T-helper 9 cell (primary cell): ENCODE measurements at places on chromosomes 16 and 17.

DNA sequence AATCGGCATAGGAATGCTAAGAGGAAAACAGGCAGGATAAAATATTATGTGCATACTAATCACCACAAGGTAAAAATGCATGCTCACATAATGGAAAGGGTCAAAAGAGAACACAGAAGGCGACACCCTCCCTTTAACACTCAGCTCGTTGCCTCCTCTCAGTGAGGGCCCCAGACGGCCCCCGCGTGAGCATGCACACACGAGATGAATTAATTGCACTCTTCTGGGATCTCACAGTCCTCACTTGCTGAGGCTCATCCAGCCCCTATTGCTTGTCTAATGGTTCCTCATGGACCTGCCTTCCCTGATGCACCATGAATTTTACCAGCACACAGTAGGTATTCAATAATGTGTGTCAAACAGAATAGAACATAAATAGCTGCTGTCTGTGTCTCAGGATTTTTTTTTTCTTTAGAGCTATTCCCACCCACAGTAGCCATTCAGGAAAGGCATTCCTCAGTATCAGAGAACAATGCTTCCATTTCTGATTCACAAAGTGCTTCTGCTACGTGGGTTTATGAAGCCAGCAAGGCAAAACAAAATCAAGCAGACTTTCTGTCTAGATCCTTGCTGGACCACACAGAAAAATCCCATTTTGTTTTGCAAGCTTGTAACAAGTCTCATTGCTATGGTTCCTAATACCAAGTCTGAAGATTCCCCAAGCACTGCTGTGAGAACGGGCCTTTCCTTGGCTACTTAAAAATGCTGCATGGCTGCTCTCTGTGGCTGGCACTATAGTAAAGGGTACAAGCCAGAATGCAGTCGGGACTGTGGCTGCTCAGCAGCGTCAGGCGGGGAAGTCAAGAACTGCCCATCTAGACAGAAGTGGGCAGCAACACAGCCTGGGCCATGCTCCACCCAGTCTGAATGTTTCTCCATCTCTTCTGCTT lies 43.6 kb downstream of the TOM1L2 start:
- no peak for DNase-seq

DNA sequence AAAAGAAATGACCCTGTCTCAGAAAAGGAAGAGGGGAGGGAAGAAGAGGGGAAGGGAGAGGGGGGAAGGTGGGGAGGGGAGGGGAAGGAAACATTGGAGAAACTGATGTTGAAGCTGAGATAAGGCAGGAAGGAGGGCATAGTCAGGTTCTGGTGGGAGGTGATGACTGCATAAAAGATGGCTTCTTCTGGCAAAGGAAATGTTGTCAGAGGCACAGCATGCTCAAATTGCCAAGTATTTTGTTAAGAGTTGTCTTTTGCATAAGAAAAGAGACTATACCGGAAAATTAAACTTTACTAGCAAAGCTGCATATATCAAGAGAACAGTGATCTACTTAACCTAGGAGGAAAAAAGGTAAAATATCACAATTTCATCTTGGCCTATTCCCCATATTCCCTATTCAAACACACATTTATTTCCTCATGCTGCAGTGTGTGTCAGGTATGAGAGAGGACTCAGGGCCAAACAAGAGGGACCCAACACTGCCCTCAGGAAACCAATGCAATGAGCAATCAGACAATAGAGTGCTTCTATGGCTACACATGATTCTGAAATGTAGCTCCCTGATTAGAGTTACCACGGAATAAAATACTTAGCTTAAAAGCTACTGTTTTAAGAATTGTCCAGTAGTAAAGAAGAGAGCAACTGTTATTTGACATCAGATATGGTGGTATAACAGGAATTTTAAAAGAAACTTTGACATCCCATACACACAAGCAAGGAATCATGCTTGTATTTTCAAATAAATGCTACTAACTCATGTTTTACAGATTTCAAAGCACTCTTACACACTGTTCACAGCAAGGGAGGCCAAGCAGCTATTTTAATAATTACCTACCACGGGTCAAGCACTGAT lies 80.9 kb downstream of the PARN start:
- DNase-seq: no peak

GRCh38 chr17:42744283-42744805 lies 496 bp downstream of the EZH1 start:
- peak; percentile 61 for DNase-seq

DNA sequence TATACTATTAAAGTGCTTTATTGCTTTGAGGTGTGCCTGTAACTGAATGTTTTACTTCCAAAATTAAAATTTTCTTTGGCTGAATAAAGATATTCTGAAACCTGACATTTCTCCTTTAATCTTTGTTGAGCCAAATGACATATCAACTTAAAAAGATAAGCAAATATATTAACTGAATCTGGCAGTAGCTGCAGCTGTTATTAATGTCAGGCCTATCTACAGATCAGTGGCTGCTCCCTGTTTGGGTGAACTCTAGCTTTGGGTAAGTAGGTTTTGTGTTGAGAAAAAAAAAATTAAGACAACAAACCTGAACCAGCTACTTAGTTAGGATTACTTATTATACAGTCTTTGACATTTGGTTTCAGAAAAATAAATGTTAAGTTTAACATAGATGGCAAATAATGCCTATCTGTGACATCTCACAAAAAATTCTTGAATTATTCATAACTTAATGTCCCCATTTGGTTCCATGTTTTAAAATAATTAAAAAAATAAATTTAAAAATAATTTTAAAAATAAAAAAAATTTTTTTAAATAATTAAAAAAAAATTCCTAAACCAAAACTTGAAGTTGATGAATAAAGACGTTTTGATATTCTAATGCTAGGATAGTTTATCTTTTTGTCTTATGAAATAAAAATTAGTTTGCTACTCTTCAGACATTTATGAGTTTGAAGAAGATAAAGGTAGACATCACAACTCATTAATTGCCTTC lies 19.8 kb downstream of the CPD start:
- DNase-seq: no peak

DNA sequence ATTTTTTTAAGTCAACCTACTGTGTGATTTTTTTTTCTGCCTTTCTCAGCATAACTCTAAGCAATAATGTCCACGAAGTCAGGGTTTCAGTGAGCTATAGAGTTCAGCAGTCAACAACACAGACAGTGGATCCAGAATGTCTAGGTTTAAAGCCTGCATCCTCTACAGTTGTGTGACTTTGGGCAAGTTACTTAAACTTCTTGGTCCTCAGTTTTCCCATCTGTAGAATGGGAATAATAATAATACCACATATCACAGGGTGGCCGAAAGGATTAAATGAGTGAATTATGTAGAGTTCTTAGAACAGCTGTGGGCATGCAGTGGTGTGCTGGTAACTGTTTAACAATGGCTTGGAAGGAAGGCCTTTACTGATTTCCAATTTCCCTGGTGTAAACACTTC lies 38.8 kb upstream of the MEAK7 start:
- DNase-seq: no peak

GRCh38 chr16:19883966-19884485 lies 622 bp downstream of the GPRC5B start:
- DNase-seq: no peak

- no peak for DNase-seq
Measured at GRCh38 chr17:63694950-63695773, 4.8 kb downstream of the LIMD2 start.

DNA sequence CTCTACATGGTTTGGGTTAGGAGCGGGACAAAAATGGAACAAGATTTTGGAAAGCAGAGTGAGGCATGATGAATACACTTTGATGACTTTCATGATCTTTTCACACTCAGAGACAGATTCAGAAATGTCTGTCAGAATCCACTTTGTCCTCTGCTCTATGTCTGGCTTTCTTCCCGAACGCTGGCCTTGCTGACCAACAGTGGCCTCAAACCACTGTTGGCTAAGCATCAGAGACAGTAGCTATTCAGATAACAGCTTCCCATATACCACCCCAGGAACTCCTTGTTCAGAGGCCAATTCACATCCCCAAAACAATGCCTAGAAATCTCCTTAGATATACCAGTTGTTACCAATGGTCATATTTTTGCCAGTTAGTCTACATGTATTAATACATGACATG lies 40.9 kb downstream of the FBXL20 start:
- DNase-seq: no peak
